ENCODE measurements at places on chromosomes 11 and 22. TPM values are rescaled to one million over a fixed set of nuclear protein-coding genes. Genes with fewer than 3 reads are reported as not detected.

The PHETA2 gene
- 6.4 TPM for total RNA-seq

The SMTN gene
- 171 TPM for total RNA-seq

The OR51E2 gene
- 0.37 TPM for total RNA-seq

- no peak for DNase-seq
These were observed 299.7 kb downstream of the ST3GAL4 start for GRCh38 chr11:126654886-126655806.

GRCh38 chr11:34549271-34549670, 35.7 kb upstream of the ELF5 start:
- no peak for DNase-seq

GRCh38 chr11:66595245-66595904, 2.4 kb downstream of the CCS start:
- peak; percentile 42 for DNase-seq

DNA sequence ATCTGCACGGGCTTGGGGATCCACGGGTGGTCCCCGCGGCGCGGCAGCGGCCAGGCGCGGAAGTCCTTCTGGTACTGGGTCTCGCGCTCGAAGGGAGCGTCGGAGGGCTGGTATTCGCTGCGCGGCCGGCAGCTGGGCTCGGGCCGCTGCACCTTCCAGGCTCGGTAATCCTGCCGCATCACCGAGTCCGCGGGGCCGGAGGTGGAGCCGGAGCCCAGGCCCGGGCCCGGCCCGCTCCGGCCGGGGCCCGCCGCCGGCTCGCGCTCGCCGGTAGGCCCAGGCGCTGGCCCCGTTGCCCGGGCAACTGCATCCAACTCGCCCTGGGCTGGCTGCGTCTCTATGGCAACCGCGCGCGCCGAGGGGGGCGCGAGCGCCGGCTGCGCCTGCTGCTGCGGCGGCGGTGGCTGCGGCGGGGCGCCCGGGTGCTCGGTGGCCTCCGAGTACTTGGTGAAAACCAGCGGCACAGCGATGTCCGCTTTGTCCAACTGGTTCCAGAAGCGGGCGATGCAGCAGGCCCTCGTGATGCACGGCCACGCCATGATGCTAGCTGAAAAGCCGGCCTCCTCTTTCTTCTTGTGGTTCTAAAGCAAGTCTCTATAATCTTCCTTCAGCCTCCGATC, 897 bp downstream of the MAP6 start:
- peak; percentile 24 for DNase-seq

- DNase-seq, result no peak
These were observed 29.6 kb upstream of the TBCEL start for GRCh38 chr11:120994091-120994859.

GRCh38 chr11:14358729-14359439, at the start of gene RRAS2:
Gene RRAS2, minus strand, starts transcription at chr11:14359183. Its CDS starts 313 bp downstream, at chr11:14358870.
- peak; percentile 81 for DNase-seq

DNA sequence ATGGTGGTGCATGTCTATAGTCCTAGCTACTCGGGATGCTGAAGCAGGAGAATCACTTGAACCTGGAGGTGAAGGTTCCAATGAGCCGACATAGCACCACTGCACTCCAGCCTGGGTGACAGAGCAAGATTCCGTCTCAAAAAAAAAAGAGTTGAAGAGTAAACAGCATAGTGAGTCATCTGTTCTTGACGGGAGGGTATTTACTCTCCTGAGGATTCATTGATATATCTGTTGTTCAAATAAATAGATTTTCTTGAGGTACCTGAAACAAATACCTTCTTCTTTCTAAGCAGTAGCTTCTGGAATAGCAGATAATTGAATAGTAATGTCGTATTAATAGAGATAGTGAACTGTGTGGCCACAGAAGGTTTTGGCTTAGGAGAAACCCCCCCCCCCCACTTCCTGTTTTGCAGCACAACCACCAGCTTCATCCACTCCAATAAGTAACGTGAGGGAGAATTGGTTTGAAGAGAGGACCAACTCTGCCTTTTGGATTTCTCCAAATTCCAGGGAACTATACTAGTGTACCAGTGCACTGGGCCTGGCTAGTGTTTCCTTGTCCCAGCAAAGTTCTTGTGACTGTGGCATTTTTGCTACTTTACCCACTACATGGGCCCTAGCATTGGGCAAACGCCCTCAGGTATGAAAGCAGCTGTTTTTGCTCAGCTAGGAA, 90.0 kb downstream of the PRMT3 start:
- no peak for DNase-seq

GRCh38 chr11:29452146-29452545, 564.7 kb downstream of the KCNA4 start:
- no peak for DNase-seq

DNA sequence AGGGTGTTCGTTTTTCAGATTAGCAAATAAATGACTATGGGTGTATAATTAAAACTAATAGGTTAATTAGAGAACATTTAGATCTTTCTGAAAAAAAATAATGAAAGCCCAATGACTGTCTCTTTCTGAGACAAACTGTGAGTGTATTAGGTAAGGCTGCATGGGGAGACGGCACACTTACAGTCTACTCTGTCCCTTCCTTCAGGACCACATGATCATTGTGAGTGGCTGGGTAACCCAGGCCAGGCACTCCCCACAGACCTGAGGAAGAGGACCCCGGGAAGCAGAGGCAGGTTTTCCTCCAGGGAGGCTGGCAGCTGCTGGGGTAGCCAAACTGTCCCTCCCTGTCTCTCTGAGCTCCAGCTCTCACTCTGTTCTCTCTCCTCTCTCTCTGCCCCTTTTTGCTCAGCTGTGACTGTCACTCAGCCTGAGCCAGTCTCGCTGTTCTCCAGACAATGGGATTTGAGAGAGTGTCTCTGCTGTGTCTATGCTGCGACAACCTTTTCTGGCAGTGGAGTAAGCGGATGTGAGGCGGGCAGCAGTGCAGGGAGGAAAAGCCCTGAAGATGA, 83.1 kb upstream of the NCAM1 start:
- DNase-seq, result no peak

DNA sequence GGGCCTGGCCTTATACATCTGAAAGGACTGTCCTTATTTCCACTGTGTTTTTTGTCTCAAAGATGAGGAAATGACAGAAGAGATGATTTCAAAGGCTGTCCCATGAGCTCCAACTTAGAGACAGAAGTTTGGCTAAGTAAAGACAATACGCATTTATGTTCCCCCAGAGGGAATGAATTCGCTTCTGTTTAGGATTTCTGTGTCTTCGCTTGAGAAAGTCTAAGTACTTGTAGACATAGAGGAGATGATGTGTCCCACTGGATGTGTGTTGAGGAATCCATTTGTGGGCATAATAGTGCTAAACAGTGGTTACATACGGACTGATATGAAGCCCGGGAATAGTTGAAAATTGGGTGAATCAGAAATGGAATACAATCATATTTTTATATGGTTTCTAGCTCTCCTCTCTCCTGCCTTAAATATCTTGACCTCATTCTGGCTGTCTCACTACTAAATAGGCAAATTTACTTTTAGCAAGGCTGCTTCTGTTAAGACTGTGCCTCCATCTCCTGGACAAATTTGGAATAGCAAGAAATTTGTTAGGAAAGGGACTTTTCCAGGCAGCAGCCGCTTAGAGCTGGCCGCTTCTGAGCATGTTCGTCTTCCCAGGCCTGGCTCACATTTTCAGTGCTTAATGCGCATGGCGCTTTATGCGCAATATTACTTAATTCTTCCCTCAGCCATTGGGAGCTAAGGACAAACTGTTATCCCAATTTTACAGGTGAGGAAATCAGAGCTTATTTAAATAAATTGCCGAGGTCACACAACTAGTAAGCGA, 1.9 kb upstream of the PEX26 start:
- DNase-seq, result peak; percentile 63

Measured in transverse colon (tissue), 4 donors.